ENCODE measurements at places on chromosomes 16 and 17.
A peak's percentile ranks its signal among the peaks of the same experiment; 100 is the strongest.

DNA sequence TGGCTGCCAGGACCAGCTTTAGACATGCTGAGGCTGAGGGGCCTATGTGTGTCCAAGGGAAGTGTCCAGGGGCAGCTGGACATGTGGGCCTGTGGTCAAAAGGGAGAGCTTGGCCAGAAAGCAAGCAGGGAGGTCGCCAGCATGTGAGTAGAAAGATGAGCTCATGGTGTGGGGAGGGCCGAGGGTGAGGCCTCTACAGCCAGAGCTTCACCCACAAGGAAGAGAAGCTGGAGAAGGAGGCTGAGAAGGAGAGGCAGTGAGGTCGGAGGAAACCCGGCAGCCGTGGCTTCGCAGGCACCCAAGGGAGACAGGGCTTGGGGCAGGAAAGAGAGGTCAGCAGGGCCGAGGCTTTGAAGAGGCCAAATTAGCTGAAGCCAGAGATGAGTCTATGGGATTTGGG, 4.0 kb upstream of the HSD11B2 start:
- no peak for DNase-seq

DNA sequence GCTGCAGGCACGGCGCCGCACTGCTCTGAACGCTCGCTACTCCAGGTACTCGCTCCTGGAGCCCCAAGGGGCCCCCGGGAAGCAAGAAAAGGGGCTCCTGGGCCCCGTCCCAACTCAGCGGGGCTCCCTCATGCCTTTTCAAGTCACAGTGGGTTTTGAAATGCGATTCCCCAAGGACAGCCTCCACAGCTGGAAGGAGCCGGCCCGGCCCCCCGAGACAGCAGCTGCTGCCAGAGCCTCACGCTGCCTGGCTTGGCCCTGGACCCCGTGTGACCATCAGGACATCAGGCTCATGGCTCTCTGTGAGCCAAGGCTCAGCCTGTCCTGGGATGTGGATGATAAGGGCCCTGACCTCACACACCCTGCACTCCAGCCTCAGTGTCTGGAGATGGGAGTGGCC, 80.6 kb downstream of the LMF1 start:
- DNase-seq: no peak

DNA sequence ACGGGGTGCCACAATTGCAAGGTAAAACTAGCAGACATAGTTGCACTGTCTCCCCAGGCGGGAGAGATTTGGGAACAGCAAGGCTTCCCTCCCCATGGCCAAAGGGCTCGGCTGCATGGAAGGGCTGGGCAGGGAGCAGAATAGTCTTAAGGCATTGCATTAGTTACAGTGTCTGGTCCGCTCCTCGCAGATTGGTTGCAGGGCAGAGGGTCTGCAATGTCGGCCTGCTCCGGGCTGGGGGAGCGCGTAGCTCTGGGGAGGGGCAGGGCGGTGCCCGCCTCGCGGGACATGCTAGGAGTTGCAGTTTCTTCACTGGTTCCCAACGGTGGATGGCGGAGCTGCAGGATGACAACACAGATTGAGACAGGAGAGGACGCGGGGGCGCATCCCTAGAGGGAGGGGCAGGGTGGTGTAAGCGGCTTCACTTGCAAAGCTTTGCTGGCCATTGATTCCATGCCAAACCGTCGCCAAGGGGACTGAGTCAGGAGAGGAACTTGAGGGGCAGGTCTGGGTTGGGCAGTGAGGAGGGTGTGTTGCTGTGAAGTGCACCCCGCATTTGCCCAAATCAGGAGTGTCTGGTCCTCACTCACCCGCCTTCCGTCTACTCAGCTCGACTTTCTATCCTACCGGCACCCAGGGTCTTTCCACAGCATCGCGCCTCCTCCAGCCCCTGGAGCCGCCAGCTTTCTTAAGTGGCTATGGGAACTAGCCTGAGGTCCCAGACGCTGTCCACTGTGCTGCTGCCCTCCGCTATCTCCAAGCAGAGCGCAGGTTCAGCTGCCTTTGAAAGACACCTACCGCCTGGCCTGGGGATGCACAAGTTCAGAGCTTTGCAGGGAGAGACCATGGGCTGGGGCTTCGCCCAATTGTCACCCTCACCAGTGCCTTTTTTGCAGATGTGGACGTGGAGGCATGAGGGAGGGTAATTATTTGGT, 1748.9 kb downstream of the TP53TG3F start:
- DNase-seq: no peak

- DNase-seq: no peak
Measured at GRCh38 chr16:81477697-81478693, 33.4 kb downstream of the CMIP start.

DNA sequence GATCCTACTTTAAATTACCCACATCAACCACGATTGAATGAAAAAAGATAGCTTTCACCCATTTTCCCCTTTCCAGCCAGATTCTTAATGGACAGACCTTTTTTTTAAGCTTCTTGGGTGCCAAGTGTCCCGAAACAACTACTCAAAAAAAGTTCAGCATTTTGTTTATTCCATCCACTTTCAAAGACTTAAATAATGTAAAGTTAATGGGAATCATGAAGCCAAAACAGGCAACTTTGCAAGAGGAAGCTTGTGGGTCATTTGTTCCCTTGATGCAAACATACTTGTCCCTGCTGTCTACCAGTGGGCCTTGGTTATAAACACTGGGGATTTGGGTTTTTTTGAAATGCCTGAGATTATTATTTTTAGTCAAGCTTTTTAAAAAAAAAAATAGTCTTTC, 414.0 kb upstream of the PSMD7 start:
- no peak for DNase-seq

- no peak for DNase-seq
Measured at GRCh38 chr16:57297856-57298255, 13.4 kb upstream of the PLLP start.

GRCh38 chr16:49855280-49855821, 561 bp downstream of the ZNF423 start:
- peak; percentile 53 for DNase-seq

DNA sequence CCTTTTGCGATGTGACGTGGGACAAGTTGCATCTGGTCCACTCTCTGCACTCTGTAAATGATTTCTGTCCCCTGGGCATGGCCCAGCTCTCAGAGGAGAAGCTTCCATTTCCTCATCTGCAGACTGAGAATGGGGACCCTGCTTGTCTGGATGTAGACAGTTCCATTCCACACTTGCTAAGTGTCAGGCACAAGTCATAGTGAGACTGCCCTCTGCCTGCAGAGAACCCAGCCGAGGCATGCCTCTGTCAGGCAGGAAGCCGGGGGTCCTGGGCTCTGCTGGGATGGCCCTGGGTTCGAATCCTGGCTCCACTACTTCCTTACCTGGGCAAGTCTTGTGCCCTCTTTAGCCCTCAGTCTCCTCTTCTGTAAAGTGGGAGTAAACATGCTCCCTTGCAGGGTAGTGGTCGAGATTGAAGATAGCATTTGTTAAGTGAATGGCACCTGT, 4.1 kb downstream of the MAP2K3 start:
- no peak for DNase-seq

DNA sequence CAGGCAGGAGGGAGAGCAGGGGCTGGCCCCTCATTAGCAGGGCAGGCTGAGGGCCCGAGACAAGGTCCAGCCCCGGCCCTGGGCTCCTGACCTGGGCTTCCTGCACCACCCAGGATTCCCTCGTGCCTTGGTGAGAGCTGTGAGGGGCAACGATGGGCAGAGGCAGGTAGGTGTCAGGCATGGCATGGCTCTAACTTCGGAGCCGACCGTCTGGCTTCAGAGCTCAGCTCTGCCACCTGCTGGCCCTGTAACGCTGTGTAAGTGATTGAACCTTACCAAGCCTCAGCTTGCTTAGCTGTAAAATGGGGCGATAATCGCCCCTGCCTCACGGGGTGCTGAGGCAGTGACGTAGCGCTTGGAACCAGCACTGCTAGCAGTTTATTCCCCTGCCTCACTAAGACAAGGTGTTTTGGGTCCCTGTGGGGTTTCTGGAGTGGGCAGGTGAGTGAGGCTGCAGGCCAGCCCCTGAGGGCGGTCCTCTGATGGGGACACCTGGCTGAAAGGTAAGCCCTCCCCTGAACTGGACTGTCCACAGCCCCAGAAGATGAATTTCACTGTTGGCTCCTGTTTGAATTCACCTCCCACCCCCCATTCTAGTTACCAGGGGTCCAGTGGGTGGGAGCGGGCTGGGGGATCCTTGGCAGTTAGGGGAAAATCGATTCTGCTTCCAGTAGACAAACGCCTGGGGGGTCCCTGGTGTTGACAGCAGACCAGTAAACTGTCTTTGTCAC, 184.8 kb upstream of the GSE1 start:
- no peak for DNase-seq

GRCh38 chr16:47634727-47635126, 173.6 kb downstream of the PHKB start:
- no peak for DNase-seq

DNA sequence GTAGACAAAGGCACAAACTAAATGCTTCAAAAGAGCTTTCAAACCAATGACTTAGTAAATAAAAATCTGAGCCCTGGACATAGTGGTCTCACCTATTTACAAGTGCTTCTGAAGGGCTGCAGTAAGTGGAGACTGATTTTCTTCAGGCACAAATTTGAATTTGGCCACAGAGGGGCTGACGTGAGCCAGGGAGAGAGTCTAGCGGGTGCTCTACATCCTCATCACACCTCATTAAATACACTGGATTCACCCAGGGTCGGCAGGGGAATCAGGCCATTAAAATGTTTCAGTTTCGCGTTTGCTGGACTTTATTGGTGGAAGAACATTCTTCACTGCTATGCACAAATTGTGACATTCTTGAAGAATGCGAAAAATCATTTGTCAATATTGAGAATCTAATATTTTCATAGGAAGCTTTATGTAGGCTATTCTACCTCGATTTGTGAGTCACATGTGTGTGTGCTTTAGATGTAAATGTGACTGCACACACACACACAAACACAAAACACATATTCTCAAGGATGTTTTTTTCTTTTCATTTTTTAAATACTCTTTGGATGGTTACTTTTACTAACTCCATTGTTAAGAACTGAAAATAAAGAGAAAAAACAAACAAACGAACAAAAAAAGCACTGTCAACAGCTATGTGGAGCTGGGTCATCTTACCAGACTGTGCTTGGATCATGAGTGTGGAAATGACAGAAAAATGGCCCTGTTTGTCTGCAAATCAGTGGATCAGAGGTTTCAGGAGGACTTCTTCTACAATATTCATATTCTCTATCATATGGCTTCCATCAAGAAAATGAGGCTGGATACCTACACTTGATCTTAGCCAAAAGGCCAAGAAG, 58.9 kb downstream of the CDH11 start:
- no peak for DNase-seq

DNA sequence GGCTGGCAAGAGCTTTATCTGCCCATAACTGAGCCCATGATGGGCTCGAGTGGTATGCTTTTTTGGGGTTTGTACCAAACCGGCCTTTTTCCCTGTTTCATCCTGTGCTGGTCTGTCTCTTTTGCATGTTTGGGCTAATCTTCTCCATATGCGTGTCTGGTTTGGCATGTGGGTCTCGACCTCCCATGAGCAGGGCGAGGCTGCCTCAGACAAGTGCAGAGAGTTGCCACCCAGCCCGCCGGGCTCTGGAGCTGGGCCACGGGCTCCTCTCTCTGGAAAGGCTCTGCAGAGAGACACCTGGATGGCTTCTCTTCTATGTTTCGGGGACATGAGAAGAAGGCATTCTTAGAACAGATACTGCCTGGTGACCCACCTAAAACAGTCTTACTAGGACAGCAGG, 67.8 kb upstream of the TBX2 start:
- DNase-seq: no peak

DNA sequence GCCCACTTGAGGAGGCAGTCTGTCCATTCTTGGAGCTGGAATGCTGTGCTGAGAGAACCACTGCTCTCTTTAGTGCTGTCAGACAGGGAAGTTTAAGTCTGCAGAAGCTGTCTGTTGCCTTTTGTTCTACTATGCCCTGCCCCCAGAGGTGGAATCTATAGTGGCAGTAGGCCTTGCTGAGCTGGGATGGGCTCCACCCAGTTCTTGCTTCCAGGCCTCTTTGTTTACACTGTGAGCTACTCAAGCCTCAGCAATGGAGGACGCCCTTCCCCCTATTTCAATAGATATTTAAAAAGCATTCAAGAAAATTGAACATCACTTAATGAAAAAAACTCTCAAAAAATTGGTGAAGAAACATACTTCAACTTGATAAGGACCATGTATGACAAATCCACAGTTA, 313.5 kb downstream of the PHKB start:
- DNase-seq: no peak

DNA sequence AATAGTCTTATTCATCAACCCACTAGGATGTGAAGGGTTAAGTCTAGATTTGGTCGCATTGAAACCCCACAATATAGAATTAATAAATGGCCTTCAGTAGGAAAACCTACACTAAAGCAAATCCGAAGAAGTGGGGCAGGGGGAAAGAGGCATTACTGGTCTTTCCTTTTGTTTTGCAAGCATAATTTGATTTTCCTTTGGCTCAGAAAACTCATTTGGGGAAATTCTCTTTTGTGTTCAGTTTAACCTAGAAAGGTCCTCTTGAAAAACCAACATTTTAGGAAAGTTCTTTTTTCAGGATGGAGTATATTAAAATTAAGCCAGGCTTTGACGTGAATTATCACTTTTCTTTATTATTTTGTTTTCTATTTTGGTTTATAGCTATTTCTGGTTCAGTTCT, 31.7 kb downstream of the ERCC4 start:
- DNase-seq: no peak

- DNase-seq: no peak
Measured at GRCh38 chr17:38562903-38563302, 42.8 kb downstream of the SRCIN1 start.

- DNase-seq: no peak
Measured at GRCh38 chr17:69800870-69801269, 274.2 kb upstream of the KCNJ16 start.

DNA sequence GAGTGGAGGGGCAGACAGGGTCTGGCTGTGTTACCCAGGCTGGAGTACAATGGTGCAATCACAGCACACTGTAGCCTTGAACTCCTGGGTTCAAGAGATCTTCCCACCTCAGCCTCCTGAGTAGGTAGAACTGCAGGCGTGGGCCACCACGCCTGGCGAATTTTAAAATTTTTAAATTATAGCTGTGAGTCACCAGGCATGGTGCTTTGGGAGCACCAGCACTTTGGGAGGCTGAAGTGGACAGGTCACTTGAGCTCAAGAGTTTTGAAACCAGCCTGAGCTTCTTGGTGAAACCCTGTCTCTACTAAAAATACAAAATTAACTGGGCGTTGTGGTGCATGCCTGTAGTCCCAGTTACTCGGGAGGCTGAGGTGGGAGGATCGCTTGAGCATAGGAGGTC, 114.0 kb downstream of the CHD9 start:
- DNase-seq: no peak

DNA sequence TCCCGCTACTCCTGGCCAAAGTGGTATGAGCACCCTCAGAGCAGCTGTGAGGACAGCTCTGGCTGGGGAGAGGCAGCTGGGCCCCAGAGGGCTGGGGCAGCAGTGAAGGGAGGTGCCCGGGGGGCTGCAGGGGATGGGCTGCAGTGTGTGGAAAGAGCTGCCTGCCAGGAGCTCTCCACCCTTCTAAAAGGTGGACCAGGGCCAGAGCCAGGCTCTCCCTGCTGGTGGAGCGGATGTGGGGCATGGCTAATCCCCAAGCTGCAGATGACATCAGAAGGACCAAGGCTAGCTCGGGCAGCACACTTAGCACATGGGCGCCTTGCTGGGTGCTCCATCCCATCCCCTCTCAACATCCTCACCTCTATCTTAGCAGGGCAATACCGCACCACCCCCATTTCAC, 103.1 kb downstream of the SDK2 start:
- no peak for DNase-seq

Data from kidney capillary endothelial cell (primary cell).